Esophagus muscularis mucosa (tissue), 4 donors: ENCODE measurements at places on chromosomes 5 and 9. TPM values are rescaled to one million over a fixed set of nuclear protein-coding genes. Genes with fewer than 3 reads are reported as not detected.

Gene GFPT2
- total RNA-seq, result 35.3 TPM

- H3K4me3 ChIP-seq, result peak overlapping the region; percentile 88
- H3K27me3 ChIP-seq, result no peaks in the 10 kb centered on the region
- H3K36me3 ChIP-seq, result no peaks in the 10 kb centered on the region
- no peak for DNase-seq
- H3K4me1 ChIP-seq, result peaks cover 60% of the 10 kb centered on the region
Observed at GRCh38 chr5:36877667-36878391, 1.3 kb downstream of the NIPBL start.

DNA sequence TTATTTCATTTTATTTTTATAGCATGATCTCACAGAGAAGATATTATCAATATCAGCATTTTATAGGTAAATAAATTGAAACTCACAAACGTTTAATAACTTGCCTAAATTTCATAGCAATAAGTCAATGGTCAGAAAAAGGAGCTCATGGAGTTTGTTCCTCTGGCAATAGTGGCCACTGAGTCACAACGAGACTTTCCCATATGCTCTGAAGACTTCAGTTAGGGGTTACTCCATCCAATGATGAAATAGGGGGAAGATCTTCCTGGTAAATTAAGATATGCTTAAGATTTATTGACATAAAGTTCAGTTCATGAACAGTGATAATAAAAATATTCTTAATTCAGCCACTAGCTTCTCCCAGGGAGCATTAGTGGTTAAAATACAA, 43.5 kb upstream of the HTR4 start:
- H3K4me1 ChIP-seq, result no peaks in the 10 kb centered on the region
- H3K27ac ChIP-seq, result no peak overlapping the region
- DNase-seq, result no peak
- H3K4me3 ChIP-seq, result no peak overlapping the region
- no peaks in the 10 kb centered on the region for H3K36me3 ChIP-seq
- no peaks in the 10 kb centered on the region for H3K27me3 ChIP-seq

DNA sequence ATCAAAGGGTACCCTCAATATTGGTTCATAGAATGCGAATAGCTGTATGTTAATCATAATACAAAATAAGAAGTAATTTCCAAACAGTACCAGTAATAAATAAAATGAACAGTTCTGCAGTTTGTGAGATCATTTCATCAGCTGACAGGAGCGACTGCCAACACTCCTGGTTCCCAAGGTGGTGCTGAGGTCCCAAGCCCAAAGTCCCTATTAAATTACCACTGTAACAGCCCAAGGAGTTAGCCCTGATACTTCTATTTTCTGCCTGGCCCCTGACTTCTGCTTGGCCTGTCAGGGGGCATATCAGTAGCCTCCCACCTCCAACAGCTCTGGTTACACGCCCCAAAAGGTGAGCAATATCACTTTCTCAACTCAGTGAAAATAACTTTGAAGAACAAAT, 47.1 kb downstream of the ANKH start:
- peaks cover 22% of the 10 kb centered on the region for H3K4me1 ChIP-seq
- H3K36me3 ChIP-seq, result no peaks in the 10 kb centered on the region
- no peak overlapping the region for H3K27ac ChIP-seq
- H3K4me3 ChIP-seq, result no peak overlapping the region
- no peaks in the 10 kb centered on the region for H3K27me3 ChIP-seq

GRCh38 chr5:117856713-117857112, 1131.6 kb downstream of the DTWD2 start:
- H3K27me3 ChIP-seq, result no peaks in the 10 kb centered on the region
- H3K36me3 ChIP-seq, result no peaks in the 10 kb centered on the region
- no peak for DNase-seq
- H3K4me3 ChIP-seq, result no peak overlapping the region
- no peaks in the 10 kb centered on the region for H3K4me1 ChIP-seq

DNA sequence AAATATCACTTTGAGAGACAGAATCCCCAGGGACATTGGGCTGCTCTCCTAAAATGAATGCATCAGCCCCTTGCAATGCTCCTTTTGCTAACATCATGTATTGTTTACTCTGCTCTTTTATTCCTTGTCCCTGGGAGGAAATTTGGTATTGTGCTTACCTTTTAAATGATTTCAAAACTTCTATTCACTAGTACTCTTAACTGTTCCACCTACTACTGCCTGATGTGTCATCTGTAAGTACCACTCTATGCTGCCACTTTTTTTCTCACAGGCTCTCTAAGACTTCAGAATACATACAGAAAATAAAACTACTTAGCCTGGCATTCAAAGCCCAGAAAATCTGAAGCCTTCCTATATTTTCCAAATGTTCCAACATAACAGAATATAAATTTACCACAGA, 667.2 kb downstream of the BRINP1 start:
- no peak for DNase-seq
- no peak overlapping the region for H3K4me3 ChIP-seq
- H3K27me3 ChIP-seq, result no peaks in the 10 kb centered on the region
- no peak overlapping the region for H3K27ac ChIP-seq
